ENCODE measurements at places on chromosomes 4 and X.

GRCh38 chr4:73978886-73979285, 2.9 kb downstream of the PF4 start:
- DNase-seq: no peak

DNA sequence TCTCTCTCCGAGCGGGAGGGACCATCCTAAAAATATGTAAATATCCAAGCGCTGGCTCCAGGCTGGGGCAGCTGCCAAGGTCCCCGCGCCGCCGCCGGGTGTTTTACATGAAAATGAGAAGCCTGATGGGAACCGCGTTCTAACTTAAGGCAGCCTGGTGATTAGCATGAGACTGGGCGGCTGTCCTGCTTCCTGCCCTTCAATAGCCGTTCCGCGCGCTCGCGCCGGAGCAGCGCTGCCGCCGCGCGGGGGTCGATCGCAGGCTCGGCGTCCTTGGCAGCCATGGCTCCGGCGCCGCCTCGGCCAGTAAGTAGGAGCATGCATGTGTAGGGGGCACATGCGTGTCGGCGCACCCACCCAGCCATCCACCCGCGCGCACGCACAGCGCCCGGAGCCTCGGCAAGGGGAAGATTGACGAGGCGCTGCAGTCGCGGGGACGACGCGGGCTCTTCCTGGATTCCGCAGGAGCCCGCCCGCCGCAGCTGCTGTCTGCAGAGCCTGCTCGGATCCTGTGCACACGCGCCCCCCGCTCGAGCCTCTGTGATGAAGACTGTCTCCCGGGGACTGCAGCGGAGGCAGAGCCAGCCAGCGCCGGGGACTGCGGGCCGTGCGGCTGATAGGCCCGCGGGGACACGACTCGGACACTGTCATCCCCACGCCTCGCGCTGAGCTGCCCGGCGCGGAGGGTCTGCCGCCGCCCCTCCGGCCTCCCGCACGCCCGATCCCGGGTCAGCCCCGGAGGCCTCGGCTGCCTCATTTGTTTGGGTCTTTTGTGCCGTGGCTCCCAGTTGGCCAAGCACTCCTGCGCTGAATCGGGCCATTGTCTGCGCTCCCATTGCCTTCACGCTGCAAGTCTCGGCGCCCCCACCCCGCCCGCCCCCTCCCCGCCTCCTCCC, 734 bp downstream of the STOX2 start:
- no peak for DNase-seq

- no peak for DNase-seq
Measured at GRCh38 chr4:177519481-177520260, 77.4 kb upstream of the AGA start.

DNA sequence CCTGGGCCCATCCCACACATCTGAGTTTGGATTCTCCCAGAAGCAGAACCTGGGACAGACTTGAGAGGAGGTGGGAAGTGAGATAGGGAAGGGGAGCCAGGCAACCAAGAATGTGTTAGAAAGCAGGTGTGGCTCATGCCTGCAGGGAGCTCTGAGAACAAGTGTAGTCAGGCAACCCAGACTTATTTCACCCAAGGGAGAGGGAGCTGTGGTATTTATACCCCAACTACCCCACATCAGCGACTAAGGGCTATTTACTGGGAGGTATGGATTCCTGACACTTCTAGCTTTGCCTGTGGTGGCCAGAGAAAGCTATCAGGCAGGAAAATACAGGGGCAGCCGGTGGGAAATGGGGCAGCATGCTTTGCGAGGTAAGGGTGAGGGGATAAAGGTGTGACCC, 125.8 kb upstream of the MSX1 start:
- DNase-seq: no peak

DNA sequence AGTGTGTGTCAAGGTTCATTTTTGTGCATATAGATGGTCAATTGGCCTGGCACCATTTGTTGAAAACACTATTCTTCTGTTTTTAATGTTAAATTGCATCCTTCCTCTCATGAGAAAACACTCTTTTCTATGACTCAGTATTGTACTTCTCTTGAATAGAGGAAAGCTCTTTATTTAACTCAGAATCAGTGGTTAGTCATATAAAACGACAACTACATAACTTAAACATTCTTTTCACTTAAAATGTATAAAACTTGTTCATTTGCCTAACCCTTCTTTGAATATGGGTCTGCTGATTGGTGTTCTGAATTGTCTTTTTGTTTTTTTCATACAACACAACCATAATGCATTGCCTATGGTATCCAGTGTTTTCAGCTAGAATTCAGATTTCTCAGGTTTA, 17.2 kb upstream of the MRPL1 start:
- DNase-seq: no peak
